HepG2 (cell line): ENCODE measurements at places on chromosomes 11 and 22.

DNA sequence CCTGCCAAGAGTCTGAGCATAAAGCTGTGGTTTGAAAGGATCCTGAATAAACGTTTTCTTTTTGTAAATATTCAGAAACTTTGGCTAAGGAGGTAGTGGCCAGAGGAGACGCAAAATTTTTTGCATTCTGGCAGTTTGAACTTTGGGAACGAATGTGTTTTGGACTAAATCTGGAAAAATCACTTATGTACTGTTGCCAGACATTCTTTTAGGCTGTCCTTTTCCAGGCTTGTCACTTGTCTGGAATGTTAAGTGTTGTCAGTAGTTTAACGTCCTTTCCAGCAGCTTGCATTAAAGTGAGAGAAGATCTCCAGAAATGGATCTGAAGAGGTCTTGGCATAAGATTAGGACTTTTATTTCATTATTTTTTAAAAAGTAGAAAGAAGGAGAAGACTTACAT lies 18.5 kb downstream of the SPECC1L start:
- no peak overlapping the region for H3K4me3 ChIP-seq
- no peaks in the 10 kb centered on the region for H3K36me3 ChIP-seq
- DNase-seq = no peak

GRCh38 chr22:23744485-23744884 lies 6.4 kb downstream of the ZNF70 start:
- no peak overlapping the region for H3K27ac ChIP-seq
- H3K4me3 ChIP-seq = no peak overlapping the region
- peaks cover 28% of the 10 kb centered on the region; the same call in 1 of the 3 replicates for H3K36me3 ChIP-seq
- no peak for DNase-seq
- H3K4me1 ChIP-seq = peaks cover 1% of the 10 kb centered on the region

DNA sequence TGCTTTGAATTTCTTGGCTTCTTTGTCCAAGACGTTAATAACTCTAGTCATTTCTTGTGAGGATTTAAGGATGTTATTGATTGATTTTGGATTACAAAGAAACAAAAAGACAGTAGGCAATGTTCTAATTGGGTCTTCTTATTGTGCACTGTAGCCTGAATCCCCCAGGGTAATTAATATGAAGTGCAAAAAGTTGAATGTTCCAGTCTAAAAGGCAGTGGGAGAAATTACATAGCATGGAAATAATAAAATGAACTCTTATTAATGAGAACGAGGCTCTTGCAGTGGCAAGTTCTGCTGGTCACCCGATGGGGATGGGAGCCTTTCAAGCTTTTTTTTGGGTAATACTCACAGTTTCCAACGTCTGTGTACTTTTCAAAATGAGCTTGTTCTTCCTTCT lies 45.6 kb downstream of the UBASH3B start:
- no peak for DNase-seq
- H3K4me1 ChIP-seq = peaks cover 20% of the 10 kb centered on the region
- H3K27ac ChIP-seq = no peak overlapping the region
- H3K36me3 ChIP-seq = no peaks in the 10 kb centered on the region

- H3K27me3 ChIP-seq = no peaks in the 10 kb centered on the region
- peaks cover 6% of the 10 kb centered on the region for H3K4me1 ChIP-seq
- peaks cover 4% of the 10 kb centered on the region for H3K36me3 ChIP-seq
- DNase-seq = no peak
- no peak overlapping the region for H3K4me3 ChIP-seq
- H3K27ac ChIP-seq = no peak overlapping the region
Measured at GRCh38 chr11:61134801-61135257, 26.4 kb downstream of the VPS37C start.

DNA sequence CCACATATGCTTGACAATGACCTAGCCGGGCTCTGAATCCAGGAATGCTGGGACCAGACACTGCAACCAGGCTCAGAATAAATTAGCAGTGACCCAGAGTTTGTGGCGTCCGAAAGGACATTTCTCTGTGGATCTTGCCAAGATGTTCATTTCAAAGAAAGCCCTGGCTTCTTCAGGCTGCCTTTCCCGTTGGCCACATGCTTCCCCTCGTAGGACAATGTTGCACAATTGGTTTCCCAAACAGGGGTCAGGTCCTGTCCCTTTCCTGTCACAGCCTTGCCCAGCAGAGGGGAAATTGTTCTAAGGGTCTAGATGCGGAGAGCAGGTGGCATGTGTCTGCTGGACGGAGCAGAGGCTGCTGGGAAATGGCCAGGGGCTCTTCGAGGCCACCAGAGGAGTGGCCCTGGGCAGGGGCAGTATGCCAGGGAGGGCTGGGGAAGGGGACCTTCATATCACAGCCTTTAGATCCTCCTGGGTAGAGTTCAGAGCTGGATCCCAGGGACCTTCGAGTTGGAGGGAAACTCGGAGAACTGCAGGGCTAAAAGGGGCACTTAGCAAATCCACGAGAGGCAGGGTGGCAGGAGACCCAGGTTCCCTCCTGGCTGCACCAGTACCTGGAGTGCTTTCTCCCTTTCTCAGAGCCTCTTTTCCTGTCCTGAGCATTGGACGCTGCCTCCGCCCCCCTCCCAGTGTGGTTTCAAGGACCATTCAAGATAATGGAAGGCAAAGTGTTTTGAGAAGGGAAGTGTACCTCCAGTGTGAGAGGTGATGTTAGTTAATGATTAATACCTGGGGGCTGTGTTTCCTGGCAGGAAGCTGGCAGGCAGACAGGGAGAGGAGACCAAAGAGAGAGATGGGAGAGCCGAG lies 42.3 kb downstream of the C11orf96 start:
- no peaks in the 10 kb centered on the region for H3K36me3 ChIP-seq
- no peak overlapping the region for H3K27ac ChIP-seq
- 0 out of 3 replicates have a peak, but pooled peaks cover 2% of the 10 kb centered on the region for H3K27me3 ChIP-seq
- peak; percentile 80 for DNase-seq
- no peak overlapping the region for H3K4me3 ChIP-seq
- peaks cover 72% of the 10 kb centered on the region for H3K4me1 ChIP-seq

- H3K27ac ChIP-seq = no peak overlapping the region
- H3K4me3 ChIP-seq = no peak overlapping the region
- H3K36me3 ChIP-seq = no peaks in the 10 kb centered on the region
- H3K27me3 ChIP-seq = no peaks in the 10 kb centered on the region
- no peaks in the 10 kb centered on the region for H3K4me1 ChIP-seq
Measured at GRCh38 chr11:85752890-85753581, 57.9 kb downstream of the SYTL2 start.

- peaks cover 53% of the 10 kb centered on the region for H3K4me1 ChIP-seq
- H3K27ac ChIP-seq = no peak overlapping the region
- DNase-seq = no peak
- H3K27me3 ChIP-seq = no peaks in the 10 kb centered on the region
Measured at GRCh38 chr11:67577951-67578350, 5.7 kb upstream of the GSTP1 start.

- H3K36me3 ChIP-seq = no peaks in the 10 kb centered on the region
- peaks cover 6% of the 10 kb centered on the region for H3K27me3 ChIP-seq
- no peak overlapping the region for H3K27ac ChIP-seq
- H3K4me1 ChIP-seq = no peaks in the 10 kb centered on the region
Measured at GRCh38 chr11:131581046-131581445, 210.6 kb downstream of the NTM start.

- no peak overlapping the region for H3K27ac ChIP-seq
- H3K36me3 ChIP-seq = peaks cover 9% of the 10 kb centered on the region; the same call in 2 of the 3 replicates
- H3K4me3 ChIP-seq = no peak overlapping the region
- no peak for DNase-seq
Measured at GRCh38 chr11:20451568-20451967, 64.1 kb downstream of the PRMT3 start.

DNA sequence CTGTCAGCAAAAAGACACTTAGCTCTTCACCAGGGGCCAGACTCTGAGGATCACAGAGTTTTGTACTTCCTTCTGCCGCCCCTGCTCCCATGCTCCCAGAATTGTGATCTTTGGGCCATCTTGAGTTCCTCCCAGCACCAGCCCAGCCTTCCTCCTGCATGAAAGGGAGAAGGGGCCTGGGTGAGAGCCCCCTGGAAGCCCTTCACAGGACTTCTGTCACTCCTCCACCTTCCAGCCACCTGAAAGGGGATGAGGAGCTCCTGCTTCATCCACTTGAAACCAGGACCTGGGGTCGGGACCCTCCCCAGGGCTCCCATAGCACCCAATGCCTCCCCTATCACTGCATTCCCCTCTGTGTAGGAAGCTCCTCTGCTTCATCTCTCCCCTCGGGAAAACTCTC lies 174.2 kb downstream of the BUD13 start:
- no peak for DNase-seq
- no peak overlapping the region for H3K27ac ChIP-seq
- H3K4me3 ChIP-seq = no peak overlapping the region
- H3K36me3 ChIP-seq = no peaks in the 10 kb centered on the region
- H3K4me1 ChIP-seq = peaks cover 9% of the 10 kb centered on the region
- no peaks in the 10 kb centered on the region; the same call in 1 of the 2 replicates for H3K27me3 ChIP-seq

DNA sequence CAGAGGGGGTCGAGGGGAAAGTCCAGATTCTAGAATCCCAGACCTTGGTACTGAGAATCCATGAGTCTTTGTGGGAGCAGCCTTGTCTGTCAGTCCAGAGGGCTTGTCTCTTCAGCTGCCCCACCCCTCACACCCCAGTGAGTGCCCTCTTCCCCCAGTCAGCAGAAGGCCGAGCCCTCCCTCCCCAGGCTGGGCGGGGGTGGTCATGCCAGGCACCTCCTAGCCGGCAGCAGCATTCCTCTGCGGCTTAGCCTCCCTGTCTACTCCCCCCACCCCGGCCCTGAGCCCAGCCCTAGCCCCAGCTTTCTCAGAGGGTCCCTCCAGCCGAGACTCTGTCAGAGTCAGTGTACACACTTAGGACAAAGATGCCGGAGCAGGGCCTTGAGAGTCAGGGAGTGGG lies 4.6 kb downstream of the SOX10 start:
- H3K36me3 ChIP-seq = no peaks in the 10 kb centered on the region
- no peak for DNase-seq
- no peak overlapping the region for H3K4me3 ChIP-seq
- no peak overlapping the region for H3K27ac ChIP-seq
- no peaks in the 10 kb centered on the region for H3K27me3 ChIP-seq
- peaks cover 39% of the 10 kb centered on the region for H3K4me1 ChIP-seq

GRCh38 chr11:118939404-118939915 lies 13.7 kb upstream of the BCL9L start:
- DNase-seq = no peak
- H3K27me3 ChIP-seq = peaks cover 19% of the 10 kb centered on the region; the same call in 1 of the 3 replicates
- peaks cover 31% of the 10 kb centered on the region for H3K4me1 ChIP-seq
- no peaks in the 10 kb centered on the region for H3K36me3 ChIP-seq
- no peak overlapping the region for H3K4me3 ChIP-seq
- no peak overlapping the region for H3K27ac ChIP-seq

GRCh38 chr11:27754035-27755017 lies 54.1 kb upstream of the BDNF start:
- H3K36me3 ChIP-seq = no peaks in the 10 kb centered on the region
- no peak overlapping the region for H3K27ac ChIP-seq
- no peaks in the 10 kb centered on the region for H3K4me1 ChIP-seq
- DNase-seq = no peak
